ENCODE measurements at places on chromosomes 6 and 20.

DNA sequence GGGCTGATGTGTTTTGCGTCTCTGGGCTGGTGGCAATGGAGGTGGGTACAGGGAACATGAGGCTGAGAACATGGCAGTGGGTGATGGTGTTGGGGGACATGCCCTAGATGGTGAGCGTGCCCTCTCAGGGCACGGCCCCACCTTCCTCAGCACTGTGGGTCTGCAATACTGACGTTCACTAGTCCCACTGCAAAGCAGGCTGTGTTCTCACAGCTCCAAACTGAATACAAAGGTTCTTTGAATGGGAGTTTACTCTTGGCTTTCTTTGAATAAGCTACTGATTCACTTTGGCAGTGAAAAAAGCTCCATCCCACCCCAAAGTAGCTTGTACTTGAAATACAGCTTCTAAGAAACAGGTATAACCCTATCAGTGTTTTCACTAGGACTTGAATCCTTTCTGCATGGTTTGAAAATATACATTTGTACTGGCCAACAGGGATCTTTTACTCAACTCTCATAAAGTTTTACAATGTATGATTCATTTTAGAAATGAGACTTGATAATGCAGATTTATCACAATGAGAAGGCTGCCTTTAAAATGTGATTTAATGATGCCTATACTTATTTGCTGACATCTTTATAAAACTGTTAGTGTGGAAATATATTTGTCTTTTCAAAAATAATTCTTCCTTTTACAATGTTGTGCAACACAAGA is 400.7 kb downstream of the ZFAND3 start:
- no peak for DNase-seq

DNA sequence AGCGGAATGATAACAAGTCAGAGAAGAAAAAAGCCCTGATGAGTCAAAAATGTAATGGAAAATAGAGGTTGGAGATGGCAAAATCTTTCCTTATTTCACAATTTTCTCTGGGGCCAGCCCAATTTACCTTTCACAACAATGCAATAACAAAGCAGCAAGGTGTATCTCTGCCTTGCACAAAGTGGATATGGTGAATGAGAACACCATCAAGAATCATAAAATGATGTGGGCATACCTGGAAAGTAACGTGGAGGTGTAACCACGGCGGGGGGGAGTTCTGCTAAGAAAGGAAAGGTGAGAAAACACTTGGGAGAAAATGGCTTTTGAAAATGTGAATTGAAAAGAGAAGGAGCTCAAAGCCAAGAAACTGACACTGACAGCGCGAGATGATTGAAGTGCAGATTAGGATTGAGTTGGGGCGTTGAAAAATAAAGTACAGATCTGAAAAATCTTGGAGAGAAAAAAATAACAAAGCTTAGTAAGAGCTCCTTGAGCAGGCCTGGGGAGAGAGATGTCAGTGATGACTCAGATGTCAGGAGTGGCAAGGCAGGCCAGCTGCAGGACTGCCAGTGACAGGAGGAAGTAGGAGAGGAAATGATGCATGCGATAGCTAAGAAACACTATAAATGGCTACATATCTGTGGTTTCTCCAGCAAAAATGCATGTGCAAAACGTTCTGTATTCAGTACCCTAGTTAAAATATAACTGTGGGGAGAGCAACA is 26.2 kb downstream of the ARHGAP18 start:
- DNase-seq, result peak; percentile 93

GRCh38 chr6:169237496-169238134 is 16.0 kb downstream of the THBS2 start:
- DNase-seq, result no peak

GRCh38 chr20:57473246-57474048 is 51.5 kb downstream of the CTCFL start:
- DNase-seq, result no peak

DNA sequence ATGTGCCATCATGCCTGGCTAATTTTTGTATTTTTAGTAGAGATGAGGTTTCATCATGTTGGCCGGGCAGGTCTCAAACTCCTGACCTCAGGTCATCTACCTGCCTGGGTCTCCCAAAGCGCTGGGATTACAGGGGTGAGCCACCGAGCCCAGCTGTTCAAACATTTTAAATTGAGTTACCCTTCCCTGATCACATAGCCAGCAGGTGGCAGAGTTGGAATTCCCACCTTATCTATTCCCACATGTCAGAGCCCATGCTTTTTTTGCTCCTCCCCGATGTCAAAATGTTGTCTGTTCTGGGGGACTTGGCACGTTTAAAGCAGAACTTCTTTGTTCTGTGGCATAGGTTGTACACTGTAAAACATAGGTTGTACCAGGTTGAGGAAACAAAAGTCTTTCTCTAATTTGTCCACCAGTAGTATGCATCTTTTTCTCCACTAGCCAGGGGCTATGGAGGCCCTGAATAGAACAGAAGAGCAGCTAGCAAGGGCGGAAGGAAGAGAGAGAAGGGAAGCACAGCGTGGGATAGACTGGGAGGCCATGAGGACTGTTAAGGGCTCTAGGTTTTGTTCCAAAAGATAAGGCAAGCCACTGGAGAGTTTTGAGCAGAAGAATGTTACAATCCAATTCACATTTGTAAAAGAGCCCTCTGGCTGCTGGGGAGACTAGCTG is 7.3 kb upstream of the LBP start:
- no peak for DNase-seq

- DNase-seq, result peak; percentile 78
These were observed 23.2 kb upstream of the GCM1 start for GRCh38 chr6:53171605-53172467.

- no peak for DNase-seq
These were observed 126.3 kb upstream of the CEP162 start for GRCh38 chr6:84353459-84354423.

GRCh38 chr6:21653905-21654304 is 60.4 kb downstream of the SOX4 start:
- DNase-seq, result no peak

- no peak for DNase-seq
These were observed 148.1 kb upstream of the TENT5A start for GRCh38 chr6:81900616-81901015.

DNA sequence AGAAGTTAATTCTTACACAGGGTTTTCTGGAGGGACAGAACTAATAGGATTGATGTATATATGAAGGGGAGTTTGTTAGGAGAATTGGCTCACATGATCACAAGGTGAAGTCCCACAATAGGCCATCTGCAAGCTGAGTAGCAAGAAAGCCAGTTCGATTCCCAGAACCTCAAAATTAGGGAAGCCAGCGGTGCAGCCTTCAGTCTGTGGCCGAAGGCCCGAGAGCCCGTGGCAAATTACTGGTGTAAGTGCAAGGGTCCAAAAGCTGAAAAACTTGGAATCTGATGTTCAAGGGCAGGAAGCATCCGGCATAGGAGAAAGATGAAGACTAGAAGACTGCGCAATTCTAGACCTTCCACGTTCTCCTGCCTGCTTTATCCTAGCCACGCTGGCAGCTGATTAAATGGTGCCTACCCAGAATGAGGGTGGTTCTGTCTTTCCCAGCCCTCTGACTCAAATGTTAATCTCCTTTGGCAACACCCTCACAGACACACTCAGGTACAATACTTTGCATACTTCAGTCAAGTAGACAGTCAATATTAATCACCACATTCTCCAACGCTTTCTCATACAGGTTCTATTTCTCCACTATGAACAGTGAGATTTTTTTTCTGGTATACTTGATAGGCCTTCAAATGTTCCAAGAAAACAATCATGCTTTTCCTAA is 357.0 kb downstream of the LAMA2 start:
- DNase-seq, result no peak

GRCh38 chr6:87261534-87261933 is 60.9 kb upstream of the SMIM8 start:
- no peak for DNase-seq

GRCh38 chr6:52590152-52590891 is 13.5 kb upstream of the TRAM2 start:
- peak; percentile 48 for DNase-seq
